ENCODE measurements at places on chromosomes 1 and 21.

DNA sequence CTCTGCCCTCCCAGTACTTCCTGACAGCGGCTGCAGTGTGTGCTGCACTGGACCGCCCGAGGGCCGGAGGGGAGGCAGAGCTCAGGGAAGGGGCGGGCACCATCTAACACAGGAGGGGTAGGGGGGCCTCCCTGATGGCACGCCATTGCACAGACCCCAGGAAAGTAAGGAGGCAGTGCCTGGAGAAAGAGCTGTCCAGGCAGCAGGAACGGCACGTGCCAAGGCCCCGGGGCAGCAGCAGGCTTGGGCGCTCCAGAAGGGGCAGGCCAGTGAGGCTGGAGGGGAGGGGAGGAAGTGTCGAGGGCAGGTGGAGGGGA, 110.7 kb downstream of the CRYAA start:
- DNase-seq, result no peak

DNA sequence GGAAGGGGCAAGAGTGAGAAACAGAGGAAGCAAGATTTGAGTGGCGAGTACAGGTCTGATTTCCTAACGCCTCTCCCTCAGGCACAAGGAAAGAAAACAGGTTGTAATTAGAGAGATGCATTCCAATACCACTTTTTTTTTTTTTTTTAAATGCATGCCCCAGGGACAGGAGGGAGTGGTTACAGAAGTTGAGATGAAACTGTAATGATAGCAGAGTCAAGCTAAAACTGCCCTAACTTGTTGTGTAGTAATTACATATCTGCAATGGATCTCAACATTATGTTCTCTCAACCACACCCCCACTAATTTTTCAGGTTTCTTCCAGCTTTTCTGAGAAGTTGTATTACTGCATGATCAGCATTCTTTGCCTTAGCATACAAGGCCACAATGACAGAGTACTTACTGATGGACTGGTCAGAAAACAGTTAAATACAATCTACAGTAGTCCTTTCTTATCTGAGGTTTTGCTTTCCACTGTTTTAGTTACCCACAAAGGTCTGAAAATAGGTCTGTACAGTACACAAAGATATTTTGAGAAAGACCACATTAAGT, 5.5 kb downstream of the ETV3 start:
- DNase-seq, result no peak

DNA sequence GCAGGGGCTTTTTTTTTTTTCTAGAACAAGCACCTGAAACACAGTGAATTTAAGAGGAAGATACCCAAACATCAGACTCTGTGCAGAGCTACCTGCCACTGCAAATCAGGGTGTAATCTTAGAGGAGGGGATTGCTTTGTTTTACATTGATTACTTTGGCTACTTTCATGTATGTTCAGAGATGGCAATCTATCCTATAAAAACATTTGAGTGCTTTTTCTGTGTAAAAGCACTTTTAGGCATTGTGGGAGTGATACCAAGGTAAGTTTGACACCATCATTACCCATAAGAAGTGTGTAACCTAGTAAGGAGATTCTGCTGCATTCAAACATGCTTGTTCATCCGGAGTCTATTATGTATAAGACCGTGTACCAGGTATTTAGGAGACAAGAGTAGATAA, 50.1 kb downstream of the ZFYVE9 start:
- no peak for DNase-seq

DNA sequence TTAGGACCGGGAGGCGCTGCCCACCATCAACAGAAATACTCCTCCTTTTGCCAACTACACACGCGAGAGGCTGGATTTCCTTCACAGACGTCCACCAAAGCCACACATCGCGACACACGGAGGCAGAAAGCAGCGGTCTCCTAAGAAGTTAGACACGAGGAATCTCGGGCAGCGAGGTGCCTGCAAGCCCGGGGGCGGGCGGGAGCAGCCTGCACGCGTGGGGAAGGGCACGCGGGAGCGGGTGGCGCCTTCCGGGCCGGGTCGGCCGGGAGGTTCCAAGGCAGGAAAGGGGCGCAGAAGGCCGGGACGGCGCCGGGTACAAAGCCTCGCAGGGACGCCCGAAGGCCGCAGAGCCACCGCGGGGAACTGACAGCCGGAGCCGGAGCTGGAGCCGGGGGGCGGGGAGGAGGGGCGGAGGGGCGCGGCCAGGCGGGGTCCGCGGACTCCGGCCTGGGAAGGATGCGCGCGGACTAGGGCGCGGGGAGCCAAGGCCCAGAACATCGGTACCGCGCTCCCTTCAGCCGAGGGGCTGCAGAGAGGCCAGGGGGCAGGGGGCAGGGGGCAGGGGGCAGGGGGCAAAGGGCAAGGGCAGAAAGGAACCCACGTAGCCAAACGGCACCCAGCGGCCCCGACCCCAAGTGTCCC, 722 bp downstream of the NPHP4 start:
- no peak for DNase-seq

DNA sequence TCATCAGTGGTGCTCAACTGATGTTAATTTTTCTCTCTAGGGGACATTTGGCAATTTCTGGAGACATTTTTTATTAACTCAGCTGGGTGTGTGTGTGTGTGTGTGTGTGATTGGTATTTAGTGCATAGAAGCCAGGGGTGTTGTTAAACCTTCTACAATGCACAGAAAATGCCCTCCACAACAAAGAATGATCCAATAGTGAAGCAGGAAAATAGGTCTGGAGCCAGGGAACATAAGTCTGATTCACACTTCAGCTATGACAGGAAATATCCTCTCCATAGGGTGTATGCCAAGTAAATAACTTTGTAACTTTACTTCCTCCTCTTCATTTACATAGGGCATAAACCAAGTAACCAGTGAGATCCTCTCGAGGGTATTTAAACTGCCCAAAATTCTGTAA, 25.1 kb upstream of the TMEM61 start:
- DNase-seq, result no peak

DNA sequence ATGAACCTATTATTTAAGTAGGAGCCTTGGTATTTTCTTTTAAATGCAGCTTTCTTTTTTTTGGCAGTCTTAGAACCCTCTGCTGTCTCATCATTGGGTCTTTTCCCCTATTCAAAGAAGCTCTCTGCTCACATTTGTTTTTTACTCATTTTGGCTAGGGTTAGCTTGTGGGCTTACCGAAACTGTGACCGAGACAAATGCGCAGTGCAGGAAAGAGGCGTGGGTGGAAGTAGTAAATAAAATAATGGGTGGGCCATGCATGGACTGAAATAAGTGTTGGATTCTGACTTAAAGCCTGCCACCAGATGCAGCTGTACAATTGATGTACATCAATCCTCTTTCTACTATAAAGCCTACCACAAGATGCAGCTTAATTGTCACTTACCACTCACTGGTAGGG, 14.7 kb downstream of the XPR1 start:
- no peak for DNase-seq

DNA sequence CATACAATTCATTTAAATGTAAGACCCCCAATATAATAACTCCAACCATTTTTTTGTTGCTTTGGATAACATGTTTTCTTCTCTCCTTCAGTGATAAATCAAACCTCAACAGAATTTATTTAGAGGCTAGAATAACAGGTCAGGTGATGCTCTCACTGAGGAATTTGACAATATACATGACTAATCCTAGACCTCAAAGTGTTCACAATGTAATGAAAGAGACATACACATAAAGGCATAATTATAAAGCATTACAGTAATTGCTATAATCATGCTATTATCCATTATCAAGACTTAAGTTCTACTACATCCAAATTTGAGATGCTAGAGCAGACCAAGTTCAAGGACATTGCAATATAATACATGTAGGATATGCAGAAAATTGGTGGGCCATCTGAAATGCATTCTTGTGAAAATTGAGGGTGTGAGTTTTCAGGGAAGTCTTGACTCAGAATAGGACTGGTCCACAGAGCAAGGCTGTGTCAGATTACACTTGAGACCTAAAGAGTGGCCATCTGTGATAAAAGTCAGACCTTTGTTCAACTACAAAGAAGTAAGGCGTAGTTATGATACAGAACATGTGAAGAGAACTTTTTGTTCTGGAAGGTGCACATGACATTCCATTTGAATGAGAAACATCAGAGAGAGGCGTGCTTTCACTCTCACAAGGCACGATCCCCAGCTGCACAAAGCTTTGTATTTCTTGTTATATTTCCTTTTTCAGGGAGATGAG, 45.5 kb downstream of the UTP25 start:
- DNase-seq, result no peak

DNA sequence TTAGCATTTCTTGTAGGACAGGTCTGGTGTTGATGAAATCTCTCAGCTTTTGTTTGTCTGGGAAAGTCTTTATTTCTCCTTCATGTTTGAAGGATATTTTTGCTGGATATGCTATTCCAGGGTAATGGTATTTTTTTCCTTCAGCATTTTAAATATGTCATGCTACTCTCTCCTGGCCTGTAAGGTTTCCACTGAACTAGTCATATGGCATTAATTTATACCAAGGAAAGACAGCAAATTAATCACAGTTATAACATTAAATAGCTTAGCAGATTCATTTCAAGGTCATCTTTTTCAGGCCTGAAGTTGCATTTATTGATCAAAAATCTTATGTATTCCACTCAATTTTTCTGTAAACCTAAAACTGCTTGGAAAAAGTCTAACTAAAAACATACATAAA, 54.9 kb downstream of the AK5 start:
- no peak for DNase-seq

- no peak for DNase-seq
These were observed 51.4 kb downstream of the ACBD3 start for GRCh38 chr1:226135059-226135651.
